ACHN (cell line): ENCODE measurements at places on chromosomes 5 and 9.

DNA sequence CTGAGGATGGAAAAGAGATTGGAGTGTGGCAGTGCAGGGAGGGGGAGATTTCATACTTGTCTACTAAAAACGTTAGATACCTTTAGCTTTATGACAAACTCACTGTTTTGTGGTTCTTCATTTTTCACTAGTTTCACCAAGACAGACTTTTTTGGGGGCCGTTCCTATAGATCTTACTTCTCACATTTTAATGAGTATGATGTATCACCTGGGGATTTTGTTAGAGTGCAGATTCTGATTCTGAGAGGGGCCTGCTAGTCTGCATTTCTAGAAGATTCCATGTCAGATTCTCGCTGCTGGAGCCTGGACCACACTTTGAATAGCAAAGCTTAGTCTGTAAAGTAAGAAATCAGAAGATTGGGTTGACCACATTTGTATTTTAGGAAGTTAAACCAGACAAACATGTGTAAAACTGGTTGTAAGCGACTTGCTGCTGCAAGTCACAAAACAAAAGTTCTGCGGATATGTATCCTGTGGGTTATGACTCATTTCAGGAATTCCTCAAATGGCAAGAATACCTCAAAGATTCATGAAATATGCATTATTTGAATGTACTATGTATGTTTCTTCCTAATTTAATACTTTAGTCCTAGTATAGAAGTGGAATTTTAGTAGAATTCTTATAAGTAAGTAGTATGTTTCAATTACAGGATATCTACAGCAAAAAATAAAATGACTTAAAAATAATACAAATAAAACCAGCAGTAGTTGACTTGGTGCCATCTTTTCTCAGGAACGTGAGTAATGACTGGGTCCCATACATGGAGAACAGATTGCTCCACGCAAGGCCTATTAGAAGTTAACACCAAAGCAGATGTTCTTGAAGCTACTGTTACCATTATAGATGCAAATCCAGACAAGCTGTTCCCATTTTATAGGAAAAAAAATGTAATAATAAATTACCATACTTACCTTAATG is 27.8 kb downstream of the NFIL3 start:
- peak; percentile 72 for DNase-seq

- no peak for DNase-seq
Observed at GRCh38 chr5:59711310-59711709, 182.2 kb downstream of the PDE4D start.

GRCh38 chr5:172871536-172871935 is 37.5 kb downstream of the ERGIC1 start:
- no peak for DNase-seq

DNA sequence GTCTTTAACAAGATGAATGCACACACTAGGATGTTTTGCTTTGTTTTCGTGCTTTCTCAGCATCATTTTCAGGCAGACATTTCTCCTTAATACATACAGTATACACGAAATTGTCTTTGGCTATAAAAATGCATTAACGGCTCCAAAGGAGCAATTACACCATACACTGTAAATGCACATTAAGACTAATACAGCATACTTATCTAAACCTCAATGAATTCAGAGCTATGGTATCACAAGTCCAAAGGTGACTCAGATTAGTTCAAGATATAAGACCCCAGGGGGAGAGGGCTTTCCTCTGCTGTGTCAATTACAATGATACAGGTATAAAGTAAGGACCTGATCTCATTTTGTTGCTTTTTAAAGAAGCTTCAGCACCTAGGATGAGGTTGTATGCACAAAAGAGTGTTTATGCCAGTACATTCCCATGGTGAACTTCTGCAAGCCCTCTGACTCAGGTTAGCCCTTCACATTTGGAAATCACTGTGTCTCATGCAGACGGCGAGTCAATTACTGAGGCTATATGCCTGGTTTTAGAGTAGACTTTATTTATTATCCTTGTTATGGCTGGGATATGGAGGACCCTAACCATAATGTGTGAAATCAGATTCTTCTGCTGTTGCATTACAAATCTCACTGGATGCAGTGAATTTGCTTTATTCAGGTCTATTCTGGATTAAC is 233.3 kb downstream of the ZNF608 start:
- no peak for DNase-seq

- DNase-seq = no peak
Observed at GRCh38 chr9:35564658-35565061, 40.4 kb upstream of the TESK1 start.

DNA sequence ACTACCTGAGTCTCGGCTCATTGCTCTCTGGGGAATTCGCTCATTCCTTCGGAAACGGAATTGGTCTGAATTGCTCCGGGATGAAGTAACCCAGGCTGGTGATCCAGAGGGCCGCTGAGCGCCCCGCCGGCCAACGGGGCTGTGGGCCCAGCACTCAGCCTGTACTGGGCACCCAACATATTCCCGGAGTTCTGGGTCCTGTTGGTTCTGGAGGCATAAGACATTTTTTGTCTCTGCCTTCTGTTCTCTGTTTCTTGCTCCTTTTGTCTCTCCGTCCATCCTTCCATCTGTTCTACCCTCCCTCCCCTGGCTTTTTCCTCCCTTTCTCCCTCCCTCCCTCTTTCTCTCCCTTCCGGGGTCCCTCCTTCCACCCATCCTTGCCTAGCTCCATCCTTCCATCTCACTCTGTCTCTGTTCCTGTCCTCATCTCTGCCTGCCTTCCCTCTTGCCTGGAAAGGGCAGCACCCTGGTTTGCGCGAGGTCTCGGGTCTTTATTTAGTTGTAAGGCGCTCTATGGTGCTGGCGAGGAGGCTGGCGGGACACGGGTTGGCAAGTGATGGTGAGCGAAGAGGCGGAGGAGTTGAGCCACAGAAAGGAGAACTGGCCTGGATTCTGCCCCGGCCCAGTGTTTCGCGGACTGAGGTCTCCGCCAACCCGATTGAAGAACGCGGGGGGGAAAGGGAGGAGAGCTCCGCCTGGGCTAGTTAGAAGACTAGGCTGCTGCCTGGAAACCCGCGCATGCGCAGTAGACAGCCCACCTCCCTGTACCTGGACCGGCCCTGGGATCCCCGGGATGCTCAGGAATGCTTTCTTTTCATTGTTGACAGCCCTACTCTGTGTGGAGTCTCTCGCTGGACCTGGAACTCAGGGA is 1468.0 kb downstream of the FOXD4L5 start:
- peak; percentile 85 for DNase-seq

DNA sequence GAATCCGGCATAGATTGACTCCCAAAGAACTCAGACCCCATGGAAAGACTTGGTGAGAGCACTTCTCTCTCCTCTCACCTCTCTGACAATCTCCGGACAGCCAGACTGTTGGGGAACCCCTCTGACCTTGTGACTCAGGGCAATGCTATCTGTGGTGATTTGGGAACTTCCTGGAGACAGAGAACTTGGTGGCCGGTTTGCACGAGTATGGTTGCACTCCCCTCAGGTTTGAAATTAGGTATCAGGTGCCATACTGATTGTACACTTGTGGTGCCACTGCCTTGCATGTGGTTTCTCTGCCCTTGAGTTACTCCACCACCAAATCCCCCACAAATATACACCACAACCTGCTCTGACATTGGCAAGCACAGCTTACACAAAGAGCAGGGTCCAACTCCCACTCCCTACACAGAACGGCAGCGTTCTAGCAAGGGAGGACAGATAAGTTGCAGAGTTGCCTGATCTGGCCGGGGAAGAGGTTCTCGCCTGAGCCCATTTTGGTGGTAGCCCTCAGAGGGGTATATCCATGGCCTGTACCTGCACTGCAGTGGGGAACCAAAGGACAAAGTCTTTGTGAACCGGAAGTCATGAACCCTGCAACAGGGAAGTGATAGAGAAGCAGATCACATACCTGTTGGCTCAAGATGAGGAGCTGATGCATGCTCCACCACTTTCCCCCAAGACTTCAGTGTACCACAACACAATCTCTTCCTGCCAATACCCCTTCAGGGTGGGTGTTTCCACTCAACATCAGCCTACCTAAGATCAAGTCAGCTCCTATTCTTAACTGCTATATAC is 255.1 kb downstream of the MCTP1 start:
- DNase-seq = peak; percentile 41

- no peak for DNase-seq
Observed at GRCh38 chr5:31935496-31936369, 238.4 kb downstream of the GOLPH3 start.

GRCh38 chr5:121271546-121271945 is 580.1 kb upstream of the FTMT start:
- DNase-seq = no peak

DNA sequence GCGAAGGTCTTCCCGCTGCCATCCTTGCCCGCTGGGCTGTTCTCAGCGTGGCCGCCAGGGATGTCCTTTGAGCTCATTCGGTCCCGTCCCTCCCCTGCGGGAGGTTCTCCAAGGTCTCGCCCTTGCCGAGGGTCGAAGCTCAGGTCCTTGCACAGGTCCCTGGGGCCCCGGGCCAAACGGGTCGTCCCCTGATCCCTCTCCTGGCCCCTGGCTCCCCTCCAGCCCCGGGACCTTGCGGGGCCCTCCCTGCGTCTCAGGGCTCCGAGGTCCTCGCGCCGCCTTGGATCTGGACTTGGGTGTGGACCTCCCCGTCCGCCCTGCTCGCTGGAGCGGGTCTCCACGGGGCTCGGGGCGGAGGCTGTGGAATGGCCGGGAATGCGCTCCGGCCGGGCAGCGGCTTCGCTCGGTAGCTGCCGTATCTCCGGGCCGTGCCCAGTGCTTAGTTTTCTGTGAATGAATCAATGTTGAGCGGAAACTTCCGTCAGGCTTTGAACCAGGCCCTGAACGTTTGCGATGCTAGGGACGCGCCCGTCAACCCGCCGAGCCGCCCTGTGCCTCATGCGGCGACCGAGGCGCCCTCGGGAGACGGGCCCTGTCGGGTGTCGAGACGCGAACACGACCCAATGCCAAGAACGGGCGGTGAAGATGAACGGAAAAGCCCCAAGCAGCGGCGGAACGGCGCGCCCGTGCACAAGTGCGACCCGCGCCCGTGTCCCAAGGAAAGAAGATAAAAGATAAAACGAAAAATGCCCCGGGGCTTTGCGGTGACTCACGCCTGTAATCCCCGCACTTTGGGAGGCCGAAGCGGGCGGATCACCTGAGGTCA is 780 bp downstream of the RNU6ATAC start:
- no peak for DNase-seq

GRCh38 chr5:141532726-141533125 is 43.8 kb downstream of the PCDHGC5 start:
- DNase-seq = no peak

DNA sequence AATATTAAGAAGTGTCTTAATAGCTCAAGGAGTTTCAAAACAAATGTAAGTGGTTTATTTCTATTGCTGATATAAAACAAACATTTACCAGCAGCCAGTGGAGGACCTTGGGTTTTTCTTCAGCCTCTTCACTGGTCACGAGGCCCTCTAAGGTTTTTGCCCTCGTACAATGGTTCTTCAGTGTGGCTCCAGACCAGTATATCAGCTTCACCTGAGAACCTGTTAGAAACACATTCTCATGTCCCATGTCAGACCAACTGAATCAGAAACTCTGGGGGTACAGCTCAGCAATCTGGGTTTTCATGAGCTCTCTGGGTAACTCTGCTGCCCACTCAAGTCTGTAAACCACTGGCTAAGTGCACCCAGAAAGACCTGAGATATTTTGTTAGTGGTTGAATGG is 12.9 kb downstream of the WWC1 start:
- DNase-seq = no peak

- no peak for DNase-seq
Observed at GRCh38 chr5:4199049-4199841, 603.6 kb downstream of the IRX1 start.

DNA sequence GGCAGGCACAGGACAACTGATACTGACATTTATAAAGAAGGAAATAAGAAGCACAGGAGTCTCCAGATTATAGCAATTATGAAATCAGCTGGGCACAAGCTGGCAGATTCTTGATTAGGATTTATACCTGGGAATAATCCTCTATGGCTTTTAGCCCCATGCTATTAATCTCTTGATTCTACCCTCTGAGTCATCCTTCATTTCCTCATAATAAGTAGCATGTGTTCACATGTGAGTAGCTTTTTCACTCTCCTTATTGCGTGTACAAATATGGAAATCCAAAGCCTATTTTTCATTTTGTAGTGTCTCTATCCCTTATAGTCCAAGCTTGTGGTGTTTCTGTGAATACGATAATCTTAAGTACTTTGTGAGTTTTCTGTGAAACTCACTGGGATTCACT is 185.0 kb upstream of the PRLR start:
- no peak for DNase-seq

GRCh38 chr9:95552814-95553546 is 36.2 kb upstream of the PTCH1 start:
- DNase-seq = no peak

GRCh38 chr9:4873066-4873465 is 80.3 kb downstream of the RCL1 start:
- no peak for DNase-seq

DNA sequence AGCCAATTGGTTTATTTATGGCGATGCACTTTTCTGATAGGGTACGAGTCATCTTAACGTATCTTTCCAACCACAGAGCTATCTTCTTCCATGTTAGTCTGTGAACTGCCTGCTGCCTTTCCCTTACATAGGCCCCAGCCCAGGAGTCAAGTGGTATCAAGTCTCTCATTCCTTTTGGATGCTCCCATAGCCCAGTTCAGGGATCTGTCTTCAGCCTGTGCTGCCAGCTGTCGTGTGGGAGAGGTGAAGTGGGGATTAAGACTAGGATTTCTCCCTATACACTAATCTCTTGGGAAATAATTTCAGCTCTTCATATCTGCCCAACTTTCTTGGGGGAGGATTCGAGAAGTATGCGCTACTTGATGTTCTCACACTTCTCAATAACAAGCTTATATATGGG is 475.7 kb downstream of the EBF1 start:
- DNase-seq = no peak

DNA sequence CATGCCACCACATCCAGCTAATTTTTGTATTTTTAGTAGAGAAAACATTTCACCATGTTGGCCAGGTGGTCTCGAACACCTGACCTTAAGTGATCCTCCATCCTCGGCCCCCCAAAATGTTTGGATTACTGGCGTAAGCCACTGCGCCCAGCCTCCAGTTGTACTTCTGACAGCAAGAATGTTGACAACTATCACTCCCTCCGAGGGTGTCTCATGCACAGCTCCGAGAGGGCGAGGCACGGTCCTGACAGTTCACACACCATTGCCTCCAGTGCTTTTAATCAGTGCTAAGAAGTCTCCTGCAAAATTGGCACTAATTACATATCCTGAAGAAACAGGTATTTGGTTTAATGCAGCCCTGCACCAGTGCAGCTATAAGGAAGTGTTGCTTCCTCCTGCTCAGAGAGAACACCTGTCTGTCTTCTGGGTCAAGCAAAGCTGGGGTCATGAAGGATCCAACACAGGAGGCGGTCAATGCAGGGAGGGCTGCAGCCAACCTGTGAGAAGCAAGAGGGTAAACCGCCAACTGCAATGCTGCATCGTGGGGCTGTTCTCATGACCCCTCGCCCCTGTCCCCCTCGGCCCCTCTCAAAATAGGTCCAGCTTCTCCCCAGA is 184.0 kb downstream of the MED10 start:
- no peak for DNase-seq

GRCh38 chr5:128245974-128246373 is 162.4 kb downstream of the SLC12A2 start:
- DNase-seq = no peak

GRCh38 chr5:7916171-7916804 is 47.3 kb downstream of the MTRR start:
- DNase-seq = no peak
